Nucleus accumbens (tissue), 56 donors: ENCODE measurements at places on chromosomes 5 and 9.
A peak's percentile ranks its signal among the peaks of the same experiment; 100 is the strongest.

DNA sequence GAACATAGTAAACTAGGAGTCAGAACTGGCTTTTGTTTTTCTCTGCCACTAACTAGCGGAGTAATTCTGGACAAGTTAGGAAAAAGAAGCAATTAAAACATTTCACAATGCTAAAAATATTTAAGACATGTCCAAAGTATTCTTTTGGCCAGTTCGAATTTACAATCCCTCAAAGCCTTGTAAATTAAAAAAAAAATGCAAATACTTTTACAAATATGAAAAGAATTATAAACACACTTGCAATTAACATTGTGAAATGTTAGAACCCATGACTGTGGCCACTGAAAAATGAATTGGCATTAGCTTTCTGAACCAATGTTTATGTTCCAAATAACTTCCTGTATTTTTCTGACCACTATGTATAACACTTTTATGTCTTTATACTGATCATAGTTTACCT is 2.2 kb downstream of the RAD1 start:
- no peak for DNase-seq

DNA sequence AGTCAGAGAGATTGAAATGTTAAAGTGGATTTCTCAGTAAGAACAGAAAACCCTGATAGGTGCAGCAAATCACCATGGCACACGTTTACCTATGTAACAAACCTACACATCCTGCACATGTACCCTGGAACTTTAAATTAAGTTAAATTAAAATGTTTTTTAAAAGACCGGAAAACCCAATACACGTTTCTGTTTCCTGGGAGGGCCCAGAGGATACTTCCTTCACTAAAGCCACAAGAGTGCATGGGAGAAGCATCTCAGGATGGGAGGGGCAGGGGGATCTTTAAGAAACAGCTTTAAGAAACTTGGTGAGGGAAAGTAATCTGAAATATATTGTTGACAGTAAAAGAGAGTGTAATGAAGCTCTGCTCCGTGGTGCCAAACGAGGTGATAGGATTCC is 164.7 kb upstream of the PTGER4 start:
- DNase-seq = no peak

DNA sequence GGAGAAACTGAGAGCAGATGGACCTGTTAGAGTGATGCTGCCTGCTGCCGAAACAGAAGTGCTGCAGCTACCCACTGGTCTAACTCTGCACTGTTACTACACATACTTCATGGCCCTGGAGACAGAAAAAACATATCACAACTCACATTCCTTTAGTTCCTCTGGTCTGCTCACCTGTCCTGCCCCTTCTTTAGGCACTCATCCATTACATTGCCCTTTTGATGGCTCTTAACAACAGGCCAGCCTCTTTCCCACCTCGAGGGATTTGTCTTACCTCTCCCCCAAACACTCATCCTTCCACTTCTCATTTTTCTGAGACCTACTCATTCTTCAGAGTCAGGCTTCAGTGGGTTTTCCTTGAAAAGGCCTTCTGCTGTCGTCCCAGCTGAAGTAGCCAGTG is 49.2 kb downstream of the KCTD16 start:
- no peak for DNase-seq

GRCh38 chr5:5756762-5757161 is 334.3 kb downstream of the ICE1 start:
- DNase-seq = no peak

GRCh38 chr9:126335837-126336735 is 9.5 kb downstream of the MVB12B start:
- DNase-seq = no peak

DNA sequence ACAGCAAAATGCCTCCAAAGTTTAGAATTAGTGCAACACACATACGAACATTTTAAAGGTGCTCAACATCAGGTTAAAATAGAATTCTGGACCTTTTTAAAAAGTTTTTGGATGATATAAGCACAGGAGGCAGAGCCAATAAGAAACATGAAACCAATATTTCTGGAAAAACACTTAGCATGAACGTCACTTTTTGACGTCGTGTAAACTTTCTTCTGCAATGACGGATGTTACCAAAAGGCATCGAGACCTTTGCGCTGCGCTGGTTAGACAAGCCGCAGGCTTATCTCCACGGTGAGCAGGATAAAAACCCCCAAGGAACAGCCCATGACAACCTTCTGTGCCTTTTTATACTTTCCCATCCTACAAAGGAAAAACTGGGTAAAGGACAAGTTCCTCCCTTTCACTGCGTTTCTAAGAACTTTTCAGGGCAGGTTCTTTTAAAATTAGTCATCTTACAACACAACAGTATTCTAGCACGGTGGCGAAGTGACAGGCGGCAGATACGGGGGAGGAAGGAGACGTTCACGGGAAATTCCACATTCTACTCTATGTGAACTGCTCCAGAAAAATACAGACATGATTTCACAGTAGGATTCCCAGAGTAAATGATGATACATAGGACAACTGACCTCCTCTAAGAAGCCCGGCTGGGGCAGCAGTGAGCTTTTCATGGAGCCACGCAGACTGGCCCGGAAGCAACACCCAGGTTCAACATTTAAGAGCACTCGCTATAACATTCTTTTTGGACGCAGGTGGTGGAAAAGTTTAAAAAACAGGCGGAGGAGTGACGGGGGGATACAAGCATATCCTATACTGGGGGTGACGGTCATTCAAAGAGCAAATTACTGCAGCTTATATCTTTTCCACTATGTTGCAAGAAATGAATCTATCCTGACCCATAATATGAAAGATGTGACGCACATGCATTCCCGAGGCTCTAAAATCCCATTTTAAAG is 52.4 kb downstream of the USP20 start:
- DNase-seq = no peak

DNA sequence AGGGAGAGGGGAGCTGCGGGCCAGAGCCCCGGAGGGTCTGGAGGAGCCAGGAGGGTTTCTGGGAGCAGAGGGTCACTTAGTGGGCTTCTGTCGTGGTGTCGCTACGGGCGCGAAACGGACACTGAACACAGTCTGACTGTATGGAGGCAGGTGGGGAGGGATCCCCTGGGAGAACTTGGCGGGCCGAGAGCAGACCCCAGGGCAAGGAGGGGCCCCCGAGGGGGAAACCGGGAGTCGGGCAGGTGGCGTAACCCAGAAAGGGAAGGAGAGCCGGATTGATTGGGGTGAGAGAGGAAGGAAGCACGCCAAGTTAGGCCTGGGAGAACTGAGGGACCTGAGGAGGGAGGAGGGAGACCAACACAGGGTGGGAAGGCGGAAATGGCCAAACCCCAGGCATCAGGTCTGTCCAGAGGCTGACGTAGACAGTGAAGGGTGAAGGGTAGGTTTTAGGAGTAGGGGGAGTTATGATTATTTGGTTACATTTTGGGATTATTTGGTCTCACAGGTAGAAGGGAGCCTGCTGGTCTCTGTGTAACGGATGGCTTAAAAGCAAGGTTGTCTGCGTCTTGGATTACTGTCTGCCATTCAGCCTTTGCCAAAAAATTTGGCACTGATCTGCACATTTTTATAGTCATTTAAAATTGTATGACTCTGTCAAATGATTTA is 3.3 kb upstream of the MSMP start:
- no peak for DNase-seq

DNA sequence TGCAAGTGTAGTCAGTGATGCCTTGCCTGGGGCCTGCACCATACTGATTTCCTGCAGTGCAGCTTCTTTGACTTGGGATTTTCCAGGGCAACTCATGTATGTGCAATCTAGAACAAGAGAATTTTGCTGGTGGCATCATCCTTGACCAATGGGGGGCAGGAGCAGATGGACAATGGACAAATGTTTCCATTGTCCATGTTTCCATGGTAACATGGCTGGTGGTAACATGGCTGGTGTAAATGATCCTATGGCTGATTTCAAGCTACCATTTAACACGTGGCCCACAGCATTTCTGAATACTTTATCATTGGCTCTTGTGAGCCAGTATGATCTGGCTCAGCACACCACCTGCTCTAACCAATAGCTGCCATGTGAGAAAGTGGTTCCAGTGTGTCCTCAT is 130.1 kb upstream of the OSMR start:
- peak; percentile 57 for DNase-seq

GRCh38 chr9:13832446-13832845 is 481.5 kb downstream of the NFIB start:
- no peak for DNase-seq

GRCh38 chr5:134534726-134535110 is 9.2 kb downstream of the JADE2 start:
- no peak for DNase-seq

GRCh38 chr5:54678737-54679136 is 161.2 kb downstream of the SNX18 start:
- DNase-seq = no peak

DNA sequence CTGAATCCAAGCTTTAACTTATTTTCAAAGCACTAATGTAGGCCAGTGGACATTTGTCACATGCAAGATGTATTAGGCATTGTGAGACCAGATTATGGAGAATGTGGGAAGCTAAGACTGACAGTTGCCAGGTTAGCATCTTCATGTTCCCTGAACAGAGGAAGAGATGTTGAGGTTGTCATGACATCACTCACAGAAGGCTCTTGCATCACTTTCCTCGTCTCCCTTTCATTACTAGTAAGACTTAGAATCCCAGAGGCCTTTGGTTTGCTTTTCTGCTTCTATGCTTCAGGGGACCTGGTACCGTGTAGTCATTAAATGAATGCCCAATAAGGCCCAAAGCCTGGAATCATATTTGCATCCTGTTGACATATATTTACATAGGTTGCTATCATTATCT is 76.4 kb upstream of the RPS23 start:
- DNase-seq = no peak

DNA sequence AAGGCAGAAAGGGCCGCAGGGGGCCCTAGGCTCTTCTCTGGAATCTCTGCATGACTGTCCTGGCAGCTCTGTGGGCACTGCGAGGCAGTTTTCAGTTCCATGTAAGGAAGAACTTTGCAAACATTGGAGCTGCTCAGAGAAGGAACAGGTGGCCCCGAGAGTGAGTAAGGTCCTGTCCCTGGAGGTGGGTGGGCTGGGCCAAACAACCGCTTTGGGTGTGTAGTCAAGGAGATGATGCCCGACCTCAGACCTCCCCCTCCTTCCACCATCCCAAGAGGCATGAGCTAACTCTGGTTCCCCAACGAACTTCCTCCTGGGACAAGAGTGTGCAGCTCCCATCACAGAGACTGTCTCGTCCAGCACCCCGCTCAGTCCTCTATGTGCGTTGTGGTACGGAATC is 20.5 kb downstream of the CSF1R start:
- no peak for DNase-seq

DNA sequence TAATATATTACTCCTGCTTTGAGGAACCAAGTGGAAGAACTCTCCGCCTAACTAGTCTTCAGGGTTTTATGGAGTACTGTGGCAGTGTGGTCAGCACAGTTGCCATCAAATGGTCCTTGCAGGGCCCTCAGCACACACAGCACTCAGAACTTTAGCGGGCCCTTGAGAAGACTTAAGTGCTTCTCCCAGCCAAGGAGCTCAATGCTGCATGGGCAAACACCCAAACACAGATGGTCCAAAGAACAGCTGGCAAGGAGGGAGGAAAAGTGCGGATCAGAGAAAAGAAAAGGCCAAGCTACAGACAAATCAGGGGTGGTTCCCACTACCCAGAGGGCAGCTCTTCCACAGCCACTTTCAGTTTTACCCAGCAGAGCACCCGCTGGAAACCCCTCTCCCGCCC is 98.6 kb downstream of the SPOCK1 start:
- DNase-seq = no peak

DNA sequence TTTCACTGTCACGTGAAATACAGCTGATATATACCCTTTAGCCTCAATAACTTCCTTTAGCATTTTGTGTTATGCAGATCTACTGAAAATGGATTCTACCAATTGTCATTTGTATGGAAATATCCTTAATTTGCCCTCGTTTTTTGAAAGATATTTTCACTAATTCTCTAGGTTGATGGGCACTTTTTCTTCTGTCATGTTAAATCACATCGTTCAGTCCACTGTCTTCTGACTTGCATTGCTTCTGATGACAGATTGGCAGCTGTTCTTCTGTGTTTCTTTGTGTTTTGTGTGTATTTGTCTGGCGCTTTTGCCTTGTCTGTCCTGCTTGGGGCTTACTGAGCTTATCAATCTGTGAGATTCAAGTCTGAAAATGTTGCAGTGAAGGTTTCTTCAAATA is 9.7 kb upstream of the CLPTM1L start:
- no peak for DNase-seq

DNA sequence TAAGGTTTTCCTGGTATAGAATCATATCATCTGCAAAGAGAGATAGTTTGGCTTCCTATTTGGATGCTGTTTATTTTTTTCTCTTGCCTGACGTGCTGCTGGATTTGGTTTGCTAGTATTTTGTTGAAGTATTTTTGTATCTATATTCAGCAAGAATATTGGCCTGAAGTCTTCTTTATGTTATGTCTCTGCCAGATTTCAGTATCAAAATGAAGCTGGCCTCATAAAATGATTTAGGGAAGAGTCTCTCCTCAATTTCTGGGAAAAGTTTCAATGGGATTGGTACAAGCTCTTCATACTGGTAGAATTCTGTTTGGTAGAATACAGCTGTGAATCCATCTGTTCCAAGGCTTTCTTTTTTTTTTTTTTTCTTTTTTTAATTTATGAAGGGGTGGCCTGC is 799.0 kb upstream of the TYRP1 start:
- no peak for DNase-seq

DNA sequence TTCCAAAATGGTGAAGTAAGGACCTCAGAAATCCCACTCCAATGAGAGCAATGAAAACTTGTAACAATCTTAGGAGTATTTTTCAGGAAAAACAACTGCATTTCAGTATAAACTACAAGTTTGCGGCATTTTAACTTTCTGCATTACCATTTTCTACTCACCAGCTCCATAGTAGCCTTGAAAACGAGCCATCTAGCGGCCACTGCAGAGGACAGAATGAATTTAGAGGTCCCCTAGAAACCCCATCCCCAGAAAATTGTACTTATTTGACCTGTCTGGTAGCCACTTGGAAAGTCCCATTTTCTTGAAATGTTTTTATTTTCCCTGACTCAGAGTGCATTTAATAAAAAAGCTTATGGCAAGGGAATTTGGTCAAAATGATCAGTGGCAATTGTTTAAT is 205.4 kb upstream of the ITGA1 start:
- DNase-seq = no peak

DNA sequence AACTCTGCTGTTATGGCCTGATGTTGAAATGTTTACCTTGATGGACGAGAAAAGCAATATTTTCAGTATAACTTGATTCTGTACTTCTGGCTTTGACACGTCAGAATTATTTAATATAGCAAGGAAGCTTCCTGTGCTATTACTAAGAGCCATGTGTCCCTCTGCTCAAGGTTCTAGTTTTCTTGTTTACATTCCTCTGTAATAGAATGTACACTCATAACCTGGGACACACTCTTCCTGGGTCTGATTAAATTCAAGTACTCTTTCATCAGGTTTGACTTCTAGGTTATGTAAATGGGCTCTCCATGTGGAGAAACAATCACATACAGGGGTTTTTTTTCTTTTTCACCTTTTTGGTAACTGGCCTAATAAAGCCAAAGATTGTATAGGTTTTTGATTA is 33.1 kb downstream of the GTF3C4 start:
- no peak for DNase-seq

- DNase-seq = no peak
These were observed 1.7 kb upstream of the POMT1 start for GRCh38 chr9:131500939-131501541.

- DNase-seq = peak; percentile 58
These were observed at the start of gene CARD19 for GRCh38 chr9:93096131-93096802. Gene CARD19, plus strand, starts transcription at chr9:93096217. Its CDS starts 129 bp downstream, at chr9:93096346.
